Activated CD8-positive, alpha-beta memory T cell treated with anti-CD3 and anti-CD28 coated beads, Interleukin-2, amount 50 U/mL, for 4 hours (primary cell): ENCODE measurements at places on chromosomes 1 and 21.

DNA sequence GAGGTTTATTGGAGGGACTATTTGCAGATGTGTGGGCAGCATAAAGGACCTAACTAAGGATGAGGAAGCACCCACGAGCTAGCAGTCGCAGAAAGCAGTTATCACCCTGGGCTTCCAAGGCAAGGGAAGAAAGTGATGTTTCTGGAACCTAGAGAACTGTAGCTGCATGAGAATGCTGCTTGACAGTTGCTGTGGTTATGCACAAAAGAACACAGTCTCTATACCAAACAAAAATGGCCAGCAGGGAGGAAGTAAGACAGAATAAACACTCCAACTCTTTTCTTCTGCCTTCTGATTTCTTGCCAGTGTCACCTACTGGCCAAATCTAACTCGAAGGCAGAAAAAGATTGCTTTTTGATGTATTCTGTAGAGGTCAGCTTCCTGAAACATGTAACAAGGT is 190.2 kb downstream of the RASAL2 start:
- no peak for DNase-seq

GRCh38 chr1:8600336-8600735 is 217.1 kb downstream of the RERE start:
- no peak for DNase-seq

- no peak for DNase-seq
Measured at GRCh38 chr1:7207875-7208646, 422.8 kb downstream of the CAMTA1 start.

GRCh38 chr1:163807331-163808049 is 485.7 kb downstream of the NUF2 start:
- no peak for DNase-seq

DNA sequence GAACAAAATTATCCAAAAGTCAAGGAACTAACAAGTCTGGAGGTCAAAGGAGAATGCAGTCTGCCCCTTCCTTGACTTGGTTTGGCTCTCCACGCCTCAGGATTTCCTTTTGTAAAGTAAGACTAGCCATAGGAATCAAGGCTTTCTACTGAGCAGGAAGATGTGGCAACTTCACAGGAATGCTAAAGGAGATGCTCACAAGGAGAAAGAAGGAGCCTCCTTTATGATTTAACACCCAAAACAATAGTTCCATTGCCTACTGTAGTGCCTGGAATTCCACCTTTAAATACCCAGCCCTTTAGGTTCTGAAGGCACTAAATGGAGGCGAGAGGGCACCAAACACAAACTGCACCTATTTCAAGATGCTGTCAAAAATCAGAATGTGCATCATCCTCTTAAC is 176.3 kb upstream of the NFIA start:
- no peak for DNase-seq

DNA sequence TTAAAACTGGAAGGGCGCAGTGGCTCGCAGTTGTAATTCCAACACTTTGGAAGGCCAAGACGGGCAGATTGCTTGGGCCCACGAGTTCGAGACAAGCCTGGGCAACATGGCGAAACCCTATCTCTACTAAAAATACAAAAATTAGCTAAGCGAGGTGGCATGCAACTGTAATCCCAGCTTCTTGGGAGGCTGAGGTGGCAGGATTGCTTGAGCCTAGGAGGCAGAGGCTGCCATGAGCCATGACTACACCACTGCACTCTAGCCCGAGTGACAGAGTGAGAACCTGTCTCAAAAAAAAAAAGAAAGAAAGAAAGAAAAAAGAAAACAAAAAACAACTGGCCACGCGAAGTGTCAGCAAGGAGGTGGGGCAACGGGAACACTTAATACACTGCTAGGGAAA is 6.3 kb downstream of the UBE2G2 start:
- no peak for DNase-seq

DNA sequence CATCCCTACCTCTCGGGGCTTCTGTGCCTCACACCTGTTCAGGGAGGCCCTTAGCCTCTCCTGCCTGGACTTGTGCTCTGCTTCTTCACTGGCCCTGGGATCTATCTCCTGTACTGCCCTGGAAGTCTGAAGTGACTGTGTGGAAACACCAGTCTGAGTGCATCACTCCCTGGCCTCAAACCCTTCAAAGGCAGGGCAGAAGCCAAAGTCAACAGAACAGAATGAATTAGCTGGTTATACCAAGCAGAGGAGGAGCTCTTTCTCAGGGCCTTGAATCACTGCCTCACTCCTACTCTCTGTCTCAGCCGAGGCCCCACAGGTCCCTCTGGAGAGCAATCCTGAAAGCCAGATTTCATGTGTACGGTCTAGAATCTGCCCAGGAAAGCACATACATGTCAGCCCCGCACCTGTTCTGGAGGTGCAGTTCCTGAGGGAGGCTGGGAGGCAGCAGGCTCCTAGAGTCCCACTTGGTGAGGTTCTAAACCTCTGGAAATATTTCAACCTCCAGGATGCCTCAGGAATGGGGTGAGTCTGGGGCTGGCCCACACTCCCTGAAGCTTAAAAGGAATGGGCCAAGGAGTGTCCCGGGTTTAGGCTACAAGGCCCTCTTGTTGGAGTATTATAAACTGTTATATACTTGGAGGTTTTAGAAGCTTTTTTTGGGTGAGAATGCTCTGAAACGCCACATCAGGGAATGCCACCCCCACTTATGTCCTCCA is 98.3 kb downstream of the ABCA4 start:
- DNase-seq = no peak

DNA sequence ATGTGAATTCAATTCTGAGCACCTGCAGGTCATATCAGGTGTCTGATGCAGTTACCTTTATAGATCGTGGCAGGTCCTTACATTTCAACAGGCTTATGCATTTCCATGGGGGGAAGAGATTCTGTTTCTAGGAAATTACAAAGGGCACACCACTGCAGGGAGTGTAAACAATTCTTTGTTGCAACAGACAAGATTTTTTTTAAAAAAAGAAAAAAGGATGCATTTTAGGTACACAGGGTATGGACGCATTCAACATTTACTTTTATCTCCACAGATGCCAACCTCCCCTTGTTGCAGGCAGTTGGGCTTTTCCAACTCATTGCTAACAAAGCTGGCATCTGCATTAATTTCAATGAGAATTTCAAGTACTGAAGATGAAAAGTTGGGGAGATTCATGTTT is 13.5 kb upstream of the TEKT2 start:
- DNase-seq = no peak

GRCh38 chr1:110492573-110492972 is 26.4 kb downstream of the KCNA10 start:
- DNase-seq = no peak

DNA sequence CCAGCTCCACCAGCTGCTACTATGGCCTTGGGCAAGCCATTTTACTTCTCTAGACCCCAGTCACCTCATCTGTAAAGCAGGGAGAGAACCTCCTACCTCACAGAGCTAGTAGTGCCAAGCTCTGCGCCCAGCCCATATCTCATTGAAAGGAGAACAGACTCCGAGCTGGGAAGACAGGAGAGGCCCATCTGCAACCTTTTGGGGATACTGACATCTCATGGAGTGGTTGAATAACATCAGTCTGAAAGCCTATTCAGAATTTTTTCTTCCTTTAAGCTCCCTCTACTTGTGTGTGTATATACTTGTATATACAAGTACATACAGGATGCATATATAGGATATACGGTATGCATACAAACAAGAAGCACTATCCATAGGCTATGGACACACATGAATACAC is 279.5 kb upstream of the POU3F1 start:
- no peak for DNase-seq

- DNase-seq = no peak
Measured at GRCh38 chr1:232675260-232675659, 45.3 kb upstream of the SIPA1L2 start.

DNA sequence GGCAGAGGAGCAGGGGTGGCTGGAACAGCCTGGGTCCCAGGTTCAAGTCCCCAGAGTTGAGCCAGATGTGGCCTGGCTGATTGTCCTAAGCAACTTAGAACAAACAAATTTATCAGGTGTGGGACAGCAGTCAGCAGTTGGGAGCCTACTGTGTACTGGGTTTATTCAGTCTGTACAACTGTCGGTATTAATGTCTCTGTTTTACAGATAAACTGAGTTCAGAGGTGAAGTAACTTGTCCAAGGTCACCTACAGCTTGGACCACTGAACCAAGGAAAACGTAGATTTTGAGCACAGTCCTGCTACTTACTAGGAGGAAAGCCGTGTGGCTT is 14.6 kb upstream of the TRIM63 start:
- no peak for DNase-seq

GRCh38 chr1:36446271-36446670 is 4.0 kb downstream of the OSCP1 start:
- no peak for DNase-seq

DNA sequence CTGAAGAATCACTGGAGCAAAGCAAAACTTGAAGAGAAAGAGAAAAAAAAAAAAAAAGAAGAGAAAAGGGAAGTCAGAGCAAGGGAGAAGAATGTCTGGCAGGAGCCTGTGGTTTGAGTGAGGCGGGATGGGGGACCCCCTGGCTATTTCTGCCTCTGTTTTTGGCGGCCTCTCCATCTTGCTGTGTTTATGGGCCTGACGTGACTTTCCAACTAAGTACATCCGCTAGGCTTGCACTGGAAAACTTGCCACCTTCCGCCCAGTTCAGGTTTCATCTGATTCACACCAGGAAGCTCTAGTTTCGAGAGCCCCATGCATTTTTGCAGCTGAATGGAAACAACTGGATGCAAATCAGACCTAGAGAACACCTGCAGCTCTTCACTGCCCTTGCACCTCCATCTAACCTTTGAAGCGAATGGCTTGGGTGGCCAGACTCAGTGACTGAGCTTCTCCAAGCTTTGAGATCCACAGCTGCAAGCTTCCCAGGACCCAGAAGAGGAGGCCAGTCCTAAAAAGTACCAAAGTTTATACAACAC is 28.0 kb downstream of the TBX15 start:
- no peak for DNase-seq

DNA sequence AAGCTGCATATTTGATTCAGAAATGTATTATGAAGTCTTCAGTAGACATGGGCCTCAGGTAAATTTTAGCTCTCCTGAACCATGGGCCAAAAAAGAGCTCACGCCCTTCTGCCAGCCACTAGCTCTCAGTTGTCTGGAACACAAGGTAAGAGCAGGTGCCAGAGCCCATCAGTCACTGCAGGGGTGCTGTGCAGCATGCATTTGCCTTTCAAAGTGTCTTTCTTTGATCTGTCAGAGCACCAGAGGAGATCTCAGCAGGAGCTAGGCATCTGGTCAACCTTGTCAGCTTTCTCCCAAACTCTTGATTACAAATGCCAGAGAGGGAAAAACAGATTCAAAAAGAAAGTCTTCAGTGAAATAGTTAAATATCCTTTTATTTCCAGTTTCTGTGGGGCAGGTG is 332.3 kb downstream of the COL11A1 start:
- no peak for DNase-seq

DNA sequence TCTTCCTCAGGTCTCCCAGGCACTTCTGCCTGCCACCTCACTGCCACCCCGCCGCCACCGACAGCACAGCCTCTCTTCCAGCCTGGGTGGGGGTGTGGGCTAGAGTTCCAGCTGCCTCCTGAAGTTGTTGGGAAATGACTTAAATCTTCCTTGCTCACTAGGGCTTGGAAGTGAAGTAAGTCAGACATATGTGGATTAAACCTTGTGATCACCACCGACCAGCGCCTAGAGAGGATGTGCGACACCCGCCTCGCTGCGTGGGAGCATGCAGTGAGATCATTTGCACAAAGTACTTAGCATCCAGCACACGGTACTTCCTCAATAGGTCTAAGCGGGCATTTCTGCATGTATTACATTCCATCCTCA is 71.4 kb upstream of the FAM20B start:
- DNase-seq = no peak

DNA sequence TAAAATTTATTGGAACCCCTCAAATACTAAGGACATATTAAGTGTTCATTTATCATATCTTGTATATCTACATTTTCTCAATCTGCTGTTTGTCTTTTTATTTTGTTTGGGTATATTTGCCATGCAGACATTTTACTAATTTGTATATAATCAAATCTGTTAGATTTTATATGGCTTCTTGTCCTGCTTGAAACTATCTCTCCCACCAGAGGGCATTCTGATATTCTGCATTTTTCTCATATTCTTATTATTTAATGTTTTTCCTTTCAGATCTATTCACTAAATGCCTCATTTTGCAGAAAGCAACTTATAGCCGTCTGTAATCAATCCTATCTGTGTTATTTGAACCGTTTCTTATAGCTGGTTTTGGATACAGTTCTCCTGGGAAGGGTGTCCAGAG is 745.5 kb downstream of the LRRIQ3 start:
- no peak for DNase-seq

GRCh38 chr1:223344491-223344890 is 19.5 kb downstream of the SUSD4 start:
- no peak for DNase-seq

- peak; percentile 20 for DNase-seq
Measured at GRCh38 chr21:45286671-45287437, 841 bp downstream of the POFUT2 start.

DNA sequence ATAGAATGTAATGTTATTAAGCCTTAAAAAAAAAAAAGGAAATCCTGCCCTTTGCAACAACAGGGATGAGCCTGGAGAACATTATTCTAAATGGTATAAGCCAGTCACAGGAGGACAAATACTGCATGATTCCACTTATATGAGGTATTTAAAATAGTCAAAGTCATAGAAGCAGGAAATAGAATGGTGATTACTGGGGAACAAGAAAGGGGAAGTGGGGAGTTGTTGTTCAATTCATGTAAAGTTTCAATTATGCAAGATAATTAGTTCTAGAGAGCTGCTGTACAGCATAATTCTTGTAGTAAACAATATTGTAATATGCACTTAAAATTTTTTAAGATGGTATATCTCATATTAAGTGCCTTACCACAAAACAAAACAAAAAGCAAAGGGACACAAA is 13.2 kb downstream of the FCER1A start:
- DNase-seq = no peak

- DNase-seq = no peak
Measured at GRCh38 chr21:44618504-44618903, 6.6 kb downstream of the KRTAP10-8 start.

- no peak for DNase-seq
Measured at GRCh38 chr1:18653367-18653766, 22.7 kb downstream of the PAX7 start.

- no peak for DNase-seq
Measured at GRCh38 chr1:219210067-219210466, 36.4 kb downstream of the LYPLAL1 start.

- DNase-seq = no peak
Measured at GRCh38 chr1:113946678-113947387, 17.7 kb downstream of the HIPK1 start.

- no peak for DNase-seq
Measured at GRCh38 chr1:245881767-245882391, 625.2 kb downstream of the SMYD3 start.
